D341Med (cell line): ENCODE measurements at places on chromosomes 11 and 22.
A peak's percentile ranks its signal among the peaks of the same experiment; 100 is the strongest.

DNA sequence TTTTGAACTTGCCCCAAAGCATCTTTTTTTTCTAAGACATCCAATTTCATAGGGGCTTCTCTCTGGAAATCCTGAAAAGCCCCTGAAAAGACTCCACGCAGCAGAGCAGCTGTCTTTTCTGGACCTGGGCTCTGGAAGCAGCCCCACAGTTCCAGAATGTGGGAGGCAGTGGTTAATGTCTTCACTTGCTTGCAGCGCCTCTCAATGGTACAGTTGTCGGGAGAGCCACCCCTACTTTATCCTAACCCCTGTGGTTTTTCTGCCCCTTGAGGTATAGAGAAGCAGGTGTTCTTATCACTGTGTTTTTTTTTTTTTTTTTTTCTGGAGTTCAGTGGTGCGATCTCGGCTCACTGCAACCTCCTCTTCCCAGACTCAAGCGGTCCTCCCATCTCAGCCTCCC is 83.4 kb upstream of the SORL1-AS1 start:
- DNase-seq = no peak

- no peak for DNase-seq
Observed at GRCh38 chr11:86592659-86593451, 79.6 kb downstream of the ME3 start.

DNA sequence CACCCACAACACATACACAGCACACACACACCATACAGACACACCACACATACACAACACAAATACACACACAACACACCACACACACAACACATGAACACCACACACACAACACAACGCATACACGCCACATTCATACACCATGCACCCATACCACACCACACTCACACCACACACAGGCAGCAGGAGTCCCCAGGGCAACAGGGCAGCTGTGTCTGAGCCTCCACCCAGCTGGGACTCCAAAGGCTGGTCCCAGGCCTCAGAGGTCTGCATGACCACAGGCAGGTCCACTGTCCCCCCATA is 3.3 kb upstream of the WNT7B start:
- no peak for DNase-seq

DNA sequence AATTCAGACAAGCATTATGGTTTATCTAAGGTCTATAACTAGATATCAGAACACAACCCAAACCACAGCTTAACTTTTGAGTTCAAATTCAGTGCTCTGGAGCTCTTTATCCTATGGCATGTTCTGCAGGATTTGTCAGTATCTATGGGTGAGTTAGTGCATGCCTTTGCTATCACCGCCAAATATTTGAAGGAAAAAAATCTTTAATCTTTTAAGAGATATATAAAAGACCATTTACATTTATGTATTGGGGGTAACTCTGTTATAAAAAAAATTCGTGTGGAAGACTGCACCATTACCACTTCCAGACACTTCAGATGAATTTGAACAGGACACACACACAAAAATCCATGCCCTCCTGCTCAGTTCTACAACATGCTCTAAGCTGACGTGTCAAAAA is 313.5 kb upstream of the CHORDC1 start:
- DNase-seq = no peak

- DNase-seq = no peak
Observed at GRCh38 chr11:70628855-70629844, 230.8 kb downstream of the CTTN start.

DNA sequence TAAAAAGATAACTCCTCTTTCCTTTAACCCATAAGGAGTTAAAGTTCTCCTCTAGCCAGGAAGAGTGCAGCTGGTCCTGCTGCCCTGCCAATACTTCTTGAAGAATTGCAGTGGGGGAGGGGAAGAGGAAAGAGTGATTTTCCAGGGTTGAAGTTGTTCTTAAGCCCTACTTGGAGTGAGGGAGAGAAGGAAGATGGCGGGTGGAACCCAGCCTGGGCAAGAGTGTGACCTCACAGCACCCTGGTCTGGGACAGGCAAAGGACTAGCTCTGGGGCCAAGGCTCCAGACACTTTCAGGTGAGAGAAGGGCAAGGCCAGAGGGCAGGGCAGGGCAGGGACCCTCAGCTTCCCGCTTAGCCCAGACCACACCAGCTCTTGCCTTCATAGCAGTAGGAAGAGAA is 6.6 kb downstream of the TNKS1BP1 start:
- no peak for DNase-seq

GRCh38 chr11:73366265-73366610 is 10.0 kb upstream of the RELT start:
- DNase-seq = no peak

DNA sequence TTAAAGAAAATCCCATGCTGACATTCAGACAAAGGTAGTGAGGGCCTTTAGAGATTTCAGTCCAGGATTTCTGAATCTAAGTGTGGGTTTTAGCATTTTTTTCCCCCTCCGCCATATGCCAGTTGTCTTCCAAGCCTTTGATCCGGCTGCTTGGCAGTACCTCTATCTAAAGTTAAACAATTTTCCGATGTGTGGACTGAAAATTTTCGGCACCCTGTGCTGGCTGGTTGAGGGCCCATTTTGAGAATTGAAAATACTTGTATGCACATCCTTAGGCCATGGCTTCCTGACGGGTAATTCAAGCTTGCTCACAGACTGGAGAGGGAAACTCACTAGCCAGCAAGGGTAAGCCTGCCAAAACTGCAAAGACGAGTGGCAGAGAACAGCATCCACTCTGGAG is 131.9 kb upstream of the NARS2 start:
- DNase-seq = no peak

- no peak for DNase-seq
Observed at GRCh38 chr22:26027341-26027740, 141.9 kb upstream of the SEZ6L start.

DNA sequence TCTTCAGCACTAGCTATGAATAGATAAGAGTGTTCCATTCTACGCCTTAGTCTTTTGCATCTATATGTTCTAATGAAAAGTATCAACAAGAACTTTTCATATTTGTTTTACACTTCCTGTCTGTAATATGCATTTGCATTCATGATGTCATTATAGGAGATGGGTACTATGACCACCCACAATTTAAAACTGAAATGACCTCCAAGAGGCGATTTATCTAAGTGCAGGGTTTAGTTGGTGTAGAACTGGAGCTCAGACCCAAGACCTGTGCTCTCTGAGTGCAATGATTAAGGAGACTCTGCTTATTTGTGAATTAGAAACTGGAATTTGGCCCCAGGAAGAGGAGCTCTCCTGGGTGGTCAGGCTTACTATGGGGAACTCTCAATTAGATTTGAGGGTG is 289.1 kb downstream of the ETS1 start:
- DNase-seq = no peak

GRCh38 chr11:9143721-9144120 is 52.3 kb upstream of the SCUBE2 start:
- no peak for DNase-seq

DNA sequence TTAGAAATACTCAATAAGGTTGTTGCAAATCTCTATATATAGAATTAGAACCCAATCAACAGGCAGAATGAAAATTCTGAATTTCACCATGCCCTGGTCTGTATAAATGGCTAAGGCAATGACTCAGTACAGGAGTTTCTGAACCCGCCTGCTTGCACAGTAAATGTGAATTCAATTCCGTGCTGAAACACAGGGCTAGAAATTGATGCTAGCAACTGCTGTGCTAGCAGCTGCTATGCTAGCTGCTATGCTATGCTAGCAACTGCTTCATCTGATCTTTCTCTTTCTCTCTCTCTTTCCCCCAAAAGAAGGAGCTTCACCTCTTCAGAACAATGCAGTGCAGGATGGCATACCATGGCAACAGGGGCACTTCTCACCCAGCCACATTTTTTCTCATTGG is 9.7 kb upstream of the OR52J3 start:
- no peak for DNase-seq

GRCh38 chr11:82867495-82868082 is 32.6 kb downstream of the PRCP start:
- peak; percentile 59 for DNase-seq

DNA sequence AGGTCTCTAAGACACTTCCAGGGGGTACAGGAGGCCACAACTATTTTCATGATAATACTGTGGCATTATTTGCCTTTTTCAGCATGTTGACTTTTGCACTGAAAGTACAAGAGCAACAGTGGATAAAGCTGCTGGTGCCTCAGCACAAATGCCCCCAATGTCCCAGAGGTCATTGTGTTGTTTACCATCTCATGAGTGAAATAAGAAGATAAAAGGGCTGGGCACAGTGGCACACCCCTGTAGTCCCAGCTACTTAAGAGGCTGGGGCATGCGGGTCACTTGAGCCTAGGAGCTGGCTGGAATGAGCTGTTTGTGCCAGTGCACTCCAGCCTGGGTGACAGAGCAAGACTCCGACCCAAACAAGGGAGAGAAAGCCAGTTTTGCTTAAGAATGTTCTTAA is 72.6 kb upstream of the RAB1B start:
- no peak for DNase-seq

DNA sequence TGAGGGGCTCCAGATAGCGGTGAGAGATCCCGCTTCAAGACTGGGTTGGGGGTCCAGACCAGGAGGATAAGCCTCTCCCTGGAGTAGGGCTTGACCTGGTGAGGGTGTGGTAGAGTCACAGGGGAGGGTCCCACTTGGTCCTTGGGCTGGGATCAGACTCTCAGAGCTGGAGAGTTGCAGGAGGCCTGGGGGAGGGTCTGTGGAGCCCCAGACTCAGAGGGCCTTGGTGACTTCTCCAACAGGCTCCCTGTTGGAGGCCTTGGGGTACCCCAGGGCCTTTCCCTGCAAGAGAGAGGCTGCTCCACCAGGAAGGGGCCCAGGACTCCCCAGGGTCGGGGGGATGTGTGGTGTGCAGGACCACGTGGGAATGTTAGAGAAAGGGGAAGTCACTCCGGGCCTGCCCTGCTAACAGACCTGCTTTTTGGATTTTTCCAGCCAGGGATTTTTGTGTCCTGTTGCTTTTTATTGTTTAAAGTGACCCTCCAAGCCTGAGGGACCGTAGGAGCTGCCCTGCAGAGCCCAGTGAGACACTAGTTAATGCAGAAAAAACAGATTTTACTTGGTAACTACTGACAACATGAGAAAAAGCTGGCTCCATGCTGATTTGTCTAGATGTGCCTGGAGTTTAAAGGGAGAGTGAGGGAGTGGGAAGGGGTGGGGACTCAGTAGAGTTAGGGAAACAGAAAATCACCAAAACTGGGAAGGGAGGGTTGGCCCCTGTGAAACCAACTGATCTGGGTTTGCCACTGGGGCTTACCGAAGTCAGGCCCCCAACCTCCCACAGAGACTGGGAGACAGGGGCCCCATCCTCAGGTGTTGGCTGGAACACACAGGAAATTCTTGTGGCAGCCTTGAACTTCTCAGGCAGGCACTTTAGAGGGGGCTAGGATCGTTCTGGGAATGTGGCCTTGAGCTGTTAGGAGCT is 801 bp upstream of the TXNRD2 start:
- DNase-seq = peak; percentile 57

GRCh38 chr11:995044-995751 is 41.3 kb downstream of the MUC6 start:
- no peak for DNase-seq

DNA sequence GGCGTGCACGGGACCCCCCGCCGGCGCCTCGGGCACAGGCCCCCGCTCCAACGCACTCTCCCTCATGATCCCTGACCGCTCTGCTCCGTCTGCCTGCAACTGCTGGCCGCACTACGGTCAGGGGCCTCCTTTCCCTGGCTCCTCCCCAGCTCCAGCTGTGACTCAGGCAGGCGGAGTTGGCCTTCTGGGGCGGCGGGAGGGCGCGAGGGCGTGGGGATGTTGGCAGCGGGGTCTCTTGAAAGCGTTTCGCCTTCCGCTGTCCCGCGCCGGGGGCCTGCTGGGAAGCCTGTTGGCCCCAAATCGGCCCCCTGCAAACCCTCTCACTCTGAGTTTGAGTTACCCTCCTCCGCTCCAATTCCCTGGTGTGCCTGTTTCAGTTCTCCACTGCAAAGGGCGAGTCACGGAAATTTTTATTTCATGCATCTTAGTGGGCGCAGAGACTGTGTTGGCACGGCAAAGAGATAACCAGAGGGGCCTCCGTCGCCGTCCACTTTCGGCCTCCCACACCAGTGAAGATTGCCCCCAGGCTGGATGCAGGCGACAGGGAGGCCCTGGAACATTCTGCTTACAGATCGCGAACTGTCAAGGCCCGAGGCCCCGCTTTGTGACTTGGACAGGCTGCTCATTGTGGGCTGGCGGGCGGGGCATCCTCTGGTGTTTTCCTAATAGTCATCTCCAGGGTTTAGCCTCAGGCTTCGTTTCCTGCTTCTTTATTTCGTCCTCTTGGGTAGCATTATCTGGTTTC is at the start of gene CAVIN3:
TSS of gene CAVIN3 (minus strand) at position 91 of the 745 bp plus-strand sequence. CDS start at position 66, 25 bp downstream.
- no peak for DNase-seq

DNA sequence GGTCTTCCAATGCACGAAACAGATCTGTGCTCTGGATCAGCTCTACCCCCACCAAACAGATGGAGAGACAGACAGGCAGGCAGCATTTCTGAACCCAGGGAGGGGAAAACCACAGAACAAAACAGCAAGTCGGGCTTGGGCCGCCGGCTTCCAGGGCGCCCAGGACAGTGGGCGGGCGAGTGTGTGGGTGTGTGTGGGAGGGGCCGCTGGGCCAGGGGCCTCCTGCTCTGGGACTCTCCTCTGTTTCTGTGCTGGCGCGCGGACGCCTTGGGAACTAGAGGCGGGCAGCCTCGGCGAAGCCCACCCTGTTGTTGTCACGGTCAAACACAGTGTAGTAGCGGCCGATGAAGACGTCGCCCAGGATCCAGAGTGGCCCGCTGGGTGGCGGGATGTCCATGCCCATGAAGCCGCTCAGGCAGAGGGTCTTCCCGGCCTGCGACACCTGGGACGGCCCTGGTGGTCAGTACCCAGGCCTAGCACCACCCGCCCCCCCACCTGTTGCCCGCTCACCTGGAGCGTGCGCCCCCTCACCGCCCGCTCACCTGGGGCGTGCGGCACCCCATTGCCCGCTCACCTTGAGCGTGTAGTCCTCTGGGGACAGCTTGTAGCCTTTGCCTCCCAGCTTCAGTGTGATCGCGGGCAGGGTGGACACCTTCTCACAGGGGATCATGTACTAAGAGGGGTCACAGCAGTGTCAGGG is 3.0 kb upstream of the IFITM10 start:
- DNase-seq = no peak

DNA sequence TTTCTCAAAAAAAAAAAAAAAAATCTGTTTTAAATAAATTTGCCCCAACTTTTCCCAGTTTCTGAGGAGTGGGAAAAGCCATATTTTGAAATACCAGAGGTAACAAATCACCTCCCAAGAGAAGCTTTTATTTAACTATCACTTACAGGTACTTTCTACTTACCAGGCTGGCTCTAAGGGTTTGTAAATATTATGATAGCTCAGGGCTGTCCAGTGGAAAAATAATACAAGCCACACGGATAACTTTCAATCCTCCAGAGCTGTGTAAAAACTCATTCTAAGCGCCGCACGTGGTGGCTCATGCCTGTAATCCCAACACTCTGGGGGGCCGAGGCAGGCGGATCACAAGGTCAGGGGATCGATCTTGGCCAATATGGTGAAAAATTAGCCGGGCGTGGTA is 5.6 kb upstream of the SEC14L4 start:
- DNase-seq = no peak
